Activated T-cell treated with anti-CD3 and anti-CD28 coated beads for 48 hours (primary cell): ENCODE measurements at places on chromosomes 16 and 17.
A peak's percentile ranks its signal among the peaks of the same experiment; 100 is the strongest.

GRCh38 chr17:76527430-76528111, 9.9 kb downstream of the CYGB start:
- no peak for DNase-seq

GRCh38 chr16:3674513-3675295, 20.2 kb downstream of the DNASE1 start:
- no peak for DNase-seq

DNA sequence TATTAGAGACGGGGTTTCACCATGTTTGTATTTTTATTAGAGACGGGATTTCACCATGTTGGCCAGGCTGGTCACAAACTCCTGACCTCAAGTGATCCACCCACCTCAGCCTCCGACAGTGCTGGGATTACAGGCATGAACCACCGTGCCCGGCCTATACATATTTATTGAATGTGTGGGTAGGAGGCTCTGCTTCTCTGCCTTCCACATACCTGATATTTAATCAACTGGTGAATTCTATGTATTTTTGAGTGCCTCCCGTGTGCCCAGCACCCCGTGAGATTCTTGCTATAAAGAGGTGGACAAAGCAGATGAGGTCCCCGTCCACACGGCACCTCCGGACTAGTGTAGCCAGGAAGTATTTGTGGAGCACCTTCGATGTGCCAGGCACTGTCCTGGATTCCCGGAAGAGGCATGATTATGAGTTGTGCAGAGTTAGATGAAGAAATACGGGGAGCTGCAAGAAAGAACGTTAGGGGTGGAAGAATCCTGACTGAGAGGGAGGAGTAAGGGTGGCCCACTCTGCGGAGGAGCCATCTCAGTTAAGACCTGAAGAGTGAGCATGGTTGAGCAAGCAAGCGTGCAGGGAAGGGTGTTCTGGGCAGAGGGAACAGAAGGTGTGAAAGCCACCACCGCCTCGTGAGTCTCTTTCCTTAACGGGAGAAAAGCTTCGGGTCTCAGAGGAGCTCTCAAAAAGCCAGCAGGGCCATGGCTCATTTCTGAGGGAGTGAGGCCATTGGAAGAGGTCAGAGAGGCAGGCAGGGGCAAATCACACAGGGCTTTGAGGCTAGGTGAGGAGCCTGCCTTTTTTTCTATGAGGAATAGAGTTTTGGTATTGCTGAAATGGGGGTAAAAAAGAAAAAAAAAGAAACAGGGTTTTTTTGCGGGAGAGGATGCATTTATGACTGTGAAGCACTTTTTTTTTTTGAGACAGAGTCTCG, 21.2 kb downstream of the CRISPLD2 start:
- DNase-seq = no peak

- no peak for DNase-seq
Observed at GRCh38 chr16:67254801-67255552, 6.2 kb downstream of the SLC9A5 start.

DNA sequence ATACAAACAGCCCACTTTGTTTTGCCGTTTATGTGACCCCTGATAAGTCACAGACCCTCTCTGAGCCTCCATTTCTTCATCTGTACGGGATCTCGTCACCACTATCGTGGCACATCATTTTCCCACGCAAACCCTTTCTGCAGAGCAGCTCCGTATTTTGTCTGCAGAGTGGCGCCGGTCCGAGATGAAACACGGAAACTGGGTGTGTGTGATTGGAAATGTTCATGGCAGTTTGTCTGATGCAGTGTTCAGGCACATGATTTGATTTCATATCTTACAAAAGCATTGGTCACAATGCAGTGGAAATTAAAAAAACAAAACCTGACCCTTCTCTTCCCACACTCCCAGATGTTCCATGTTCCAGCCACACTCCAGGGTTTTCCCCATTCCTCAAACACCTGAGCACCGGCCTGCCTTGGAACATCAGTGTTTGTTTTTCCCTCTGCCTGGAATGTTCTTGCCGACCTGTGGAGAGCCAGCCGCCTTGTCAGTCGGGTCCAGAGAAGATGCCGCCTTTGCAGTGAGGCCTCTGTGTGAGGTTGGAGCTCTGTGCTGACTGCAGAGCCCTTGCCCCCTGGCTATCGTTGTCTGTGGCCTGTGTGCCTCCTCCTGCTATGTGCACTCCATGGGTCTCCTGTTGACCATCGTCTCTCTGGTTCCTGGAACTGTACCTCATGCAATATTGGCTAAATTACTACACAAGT, 39.2 kb downstream of the NT5M start:
- no peak for DNase-seq

DNA sequence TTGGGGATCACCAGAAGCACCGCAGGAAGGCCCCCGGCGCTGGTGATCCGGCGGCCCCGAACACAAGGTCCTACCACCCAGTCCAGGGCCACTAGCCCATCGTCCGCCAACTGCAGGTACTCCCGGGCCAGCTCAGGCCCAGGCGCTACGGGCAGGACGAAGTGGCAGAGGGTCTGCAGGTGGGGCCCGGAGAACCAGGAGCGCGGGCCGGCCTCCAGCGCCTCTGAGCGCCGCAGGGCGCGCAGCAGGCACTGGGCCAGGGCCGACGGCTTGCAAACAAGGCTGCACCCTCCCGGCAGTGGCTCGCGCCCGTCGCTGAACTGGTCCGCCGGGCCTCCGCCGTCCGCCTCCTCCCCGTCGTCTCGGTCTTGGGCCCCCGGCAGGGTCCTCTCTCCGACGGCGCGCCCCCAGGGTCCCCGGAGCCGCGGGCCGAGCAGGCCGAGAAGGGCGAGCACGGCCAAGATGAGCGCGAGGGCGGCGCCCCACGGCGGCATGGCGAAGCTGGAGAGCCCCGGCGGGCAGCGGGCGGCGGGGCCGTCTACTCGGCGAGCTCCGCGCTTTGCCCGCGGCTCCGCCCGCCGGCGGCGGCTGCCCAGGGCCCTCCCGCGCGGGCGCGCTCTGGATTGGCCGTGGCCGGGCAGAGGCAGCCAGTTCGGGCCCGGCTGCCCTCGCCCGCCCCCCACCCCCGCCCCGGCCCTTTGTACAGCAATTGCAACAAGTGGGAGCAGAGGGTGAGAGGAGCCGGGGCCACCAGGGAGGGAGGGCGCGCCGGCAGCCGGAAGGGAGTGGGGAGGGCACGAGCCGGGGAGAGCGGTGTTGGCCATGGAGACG, at the start of gene ABHD15:
TSS of gene ABHD15 (minus strand) at position 565 of the 831 bp plus-strand sequence. CDS start at position 494, 71 bp downstream.
- DNase-seq = peak; percentile 71

DNA sequence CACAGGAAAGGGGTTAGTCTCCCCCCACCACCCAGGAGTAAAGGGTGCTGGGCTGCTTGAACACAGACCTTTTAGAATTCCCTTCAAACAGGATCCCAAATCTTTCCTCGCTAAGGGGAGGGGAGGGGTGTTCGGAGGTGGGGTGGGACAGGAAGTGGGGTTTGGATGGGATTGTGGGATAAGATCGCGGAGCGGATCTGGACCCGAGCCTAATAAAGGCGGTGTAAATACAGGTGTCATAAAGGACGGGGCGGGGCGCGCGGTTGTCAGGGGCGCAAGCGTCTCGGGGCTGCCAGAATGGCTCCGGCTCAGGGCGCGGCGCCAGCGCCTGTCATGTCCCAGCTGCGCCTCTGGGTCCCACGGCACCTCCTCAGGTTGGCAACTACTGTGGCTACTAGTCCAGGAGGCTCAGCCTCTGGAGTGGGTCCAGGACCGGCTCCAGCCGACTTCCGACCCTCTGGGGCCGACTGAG, 59.8 kb upstream of the FBXO47 start:
- DNase-seq = peak; percentile 15

GRCh38 chr17:82320140-82320840, 2.9 kb upstream of the CD7 start:
- no peak for DNase-seq

- DNase-seq = no peak
Observed at GRCh38 chr17:33039874-33040273, 48.2 kb downstream of the SPACA3 start.

GRCh38 chr16:51180719-51181502, 29.8 kb upstream of the SALL1 start:
- no peak for DNase-seq

GRCh38 chr16:78116946-78117345, 17.5 kb downstream of the WWOX start:
- no peak for DNase-seq

DNA sequence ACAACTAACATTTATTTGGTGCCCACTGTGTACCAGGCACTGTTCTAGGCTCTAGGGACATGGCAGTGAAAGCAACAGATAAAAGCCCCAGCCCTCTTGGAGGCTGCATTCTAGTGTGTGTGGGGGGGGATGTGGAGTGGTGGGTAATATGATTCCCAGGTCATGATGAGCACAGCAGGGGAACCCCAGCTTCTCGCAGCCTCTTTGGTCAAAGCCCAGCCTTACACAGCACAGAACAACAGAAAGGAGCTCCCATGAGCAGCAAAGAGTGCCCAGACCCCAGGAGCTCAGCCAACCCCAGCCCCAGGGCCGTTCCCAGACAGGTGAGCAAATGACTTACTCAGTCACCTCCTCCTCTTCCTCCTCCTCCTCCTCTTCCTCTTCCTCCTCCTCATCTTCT, 21.9 kb downstream of the CNGB1 start:
- DNase-seq = no peak

DNA sequence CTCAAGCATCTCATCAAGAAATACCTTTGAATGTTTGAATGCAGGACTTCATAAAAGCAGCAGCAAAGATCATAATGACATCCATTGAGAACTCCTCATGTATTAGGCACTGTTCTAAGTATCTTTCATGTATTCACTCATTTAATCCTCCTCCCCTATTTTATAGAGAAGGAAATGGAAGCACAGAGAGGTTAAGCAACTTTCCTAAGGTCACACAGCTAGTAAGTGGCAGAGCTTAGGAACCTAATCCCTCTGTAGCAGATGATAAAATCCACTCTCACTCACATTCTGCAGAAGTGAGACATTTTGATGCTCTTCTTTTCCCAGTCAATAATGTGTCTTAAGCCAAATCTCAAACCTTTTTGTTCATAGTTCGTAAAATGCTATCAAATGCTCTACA, 350.8 kb upstream of the C16orf82 start:
- no peak for DNase-seq

DNA sequence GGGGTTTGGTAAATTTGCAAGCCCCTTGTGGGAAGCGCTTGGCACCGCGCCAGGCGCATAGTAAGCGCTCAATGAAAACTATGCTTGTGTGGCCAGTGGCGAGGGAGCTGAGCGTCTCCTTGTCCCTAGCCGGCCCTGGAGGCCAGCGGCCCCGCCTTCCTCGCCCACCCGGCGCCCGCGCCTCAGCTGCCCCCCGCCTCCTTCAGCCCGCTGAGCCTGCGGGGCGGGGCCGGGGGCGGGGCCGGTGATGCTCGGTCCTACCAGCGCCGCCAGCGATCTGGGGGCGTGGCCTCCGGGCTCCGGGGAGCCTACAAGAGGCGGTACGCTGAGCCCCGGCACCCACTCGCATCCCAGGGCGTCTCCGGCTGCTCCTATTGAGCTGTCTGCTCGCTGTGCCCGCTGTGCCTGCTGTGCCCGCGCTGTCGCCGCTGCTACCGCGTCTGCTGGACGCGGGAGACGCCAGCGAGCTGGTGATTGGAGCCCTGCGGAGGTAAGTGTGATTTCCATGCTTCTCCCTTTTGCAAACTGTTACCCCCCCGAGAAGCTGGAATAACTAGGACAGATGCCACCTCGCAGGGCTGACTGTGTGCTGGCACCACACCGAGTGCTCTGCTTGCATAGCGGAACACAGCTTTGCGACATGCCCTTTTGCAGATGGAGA, at the start of gene CRISPLD2:
TSS of gene CRISPLD2 (plus strand) at position 342 of the 661 bp plus-strand sequence. CDS start 18,511 bp downstream, outside the sequence.
- peak; percentile 87 for DNase-seq

DNA sequence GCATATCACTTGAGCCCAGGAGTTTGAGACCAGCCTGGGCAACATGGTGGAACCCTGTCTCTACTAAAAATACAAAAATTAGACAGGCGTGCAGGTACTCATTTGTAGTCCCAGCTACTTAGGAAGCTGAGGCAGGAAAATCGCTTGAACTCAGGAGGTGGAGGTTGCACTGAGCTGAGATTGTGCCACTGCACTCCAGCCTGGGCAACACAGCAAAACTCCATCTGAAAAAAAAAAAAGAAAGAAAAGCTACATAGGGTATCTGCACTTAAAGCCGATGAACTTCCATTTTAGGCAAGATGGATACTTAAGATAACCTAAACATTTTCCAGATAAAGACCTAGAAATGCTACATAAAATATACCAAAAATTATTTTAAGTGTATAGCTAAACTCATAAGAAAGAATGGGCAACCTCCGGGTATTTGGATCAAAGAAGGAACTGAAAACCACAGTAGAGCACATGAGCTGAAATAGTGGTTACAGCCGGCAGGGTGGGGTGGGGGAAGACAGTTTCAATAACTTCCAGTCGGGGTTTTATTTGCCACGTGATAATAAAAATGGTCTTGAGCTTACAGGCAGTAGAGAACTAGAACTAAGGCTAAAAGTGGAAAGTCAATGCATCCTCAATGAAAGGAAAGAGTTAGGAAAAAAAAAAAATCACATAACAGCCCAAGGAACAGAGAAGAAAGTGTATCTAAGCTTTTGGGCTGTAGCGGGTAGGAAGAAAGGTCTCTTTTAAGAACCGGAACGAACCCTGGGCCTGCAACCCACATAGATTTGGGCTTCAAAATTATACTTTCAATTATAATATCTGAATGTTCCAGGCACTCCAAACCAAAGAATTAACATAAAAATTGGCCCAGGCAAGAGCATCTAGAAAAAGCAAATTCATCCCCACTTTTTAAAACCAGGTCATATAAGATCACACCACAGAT, 53.1 kb downstream of the CFDP1 start:
- peak; percentile 8 for DNase-seq

DNA sequence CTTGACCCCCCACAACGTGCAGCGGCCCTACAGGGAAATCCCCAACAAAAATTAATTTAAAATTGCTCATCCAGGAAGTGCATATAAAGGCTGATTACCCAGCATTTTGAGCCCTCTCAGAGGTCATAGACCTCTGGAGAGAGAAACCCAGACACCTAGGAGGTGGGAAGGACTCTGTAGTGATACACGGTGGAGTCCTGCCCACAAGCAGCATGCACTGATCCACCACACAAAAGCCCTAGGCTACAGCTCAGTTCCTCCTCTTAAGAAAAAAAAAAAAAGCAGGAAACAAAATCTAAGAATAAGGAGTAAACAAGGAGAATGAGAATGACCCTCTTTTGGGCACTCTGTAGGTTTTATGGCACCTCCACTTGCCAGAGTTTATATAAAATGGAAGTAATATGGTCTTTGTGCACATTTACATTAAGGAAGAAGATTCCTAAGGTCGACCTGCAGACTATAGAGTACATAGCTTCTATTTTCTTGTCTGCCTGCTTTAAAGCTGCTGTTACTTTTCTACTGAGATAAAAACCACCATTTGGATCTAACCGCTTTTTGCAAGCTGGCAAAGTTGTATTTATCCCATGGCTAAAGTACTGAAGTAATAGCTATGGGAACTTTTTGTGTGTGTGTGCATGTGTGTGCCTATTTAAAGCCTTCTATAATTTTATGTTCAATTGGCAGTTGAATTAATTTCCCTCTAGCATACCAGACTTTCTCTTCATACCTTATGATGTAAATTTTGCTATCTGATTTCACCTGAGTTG, 46.9 kb downstream of the ACSM1 start:
- DNase-seq = no peak

GRCh38 chr16:19549673-19550072, 5.8 kb upstream of the VPS35L start:
- no peak for DNase-seq
